Neural progenitor cell (in vitro differentiated cells): ENCODE measurements at places on chromosomes 1 and 21.

DNA sequence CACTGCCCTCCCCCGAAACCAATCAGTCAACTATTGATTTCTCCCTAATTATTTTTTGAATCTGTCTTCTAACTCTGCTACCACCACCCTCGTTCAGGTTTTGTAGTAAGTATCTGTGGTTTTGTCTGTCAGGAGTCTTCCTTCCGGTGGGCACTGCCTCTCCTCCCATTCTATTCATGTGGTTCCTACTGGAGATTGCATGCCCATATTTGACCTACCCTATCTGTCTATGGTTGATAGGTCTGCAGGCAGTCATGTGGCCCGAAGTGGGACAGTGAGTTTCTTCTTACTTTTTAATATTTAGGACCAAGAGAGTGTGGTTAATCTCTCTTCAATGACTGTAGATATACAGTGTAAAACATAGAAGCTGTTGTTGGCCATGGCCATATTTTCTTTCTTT is 17.8 kb upstream of the MAST2 start:
- no peak for DNase-seq

DNA sequence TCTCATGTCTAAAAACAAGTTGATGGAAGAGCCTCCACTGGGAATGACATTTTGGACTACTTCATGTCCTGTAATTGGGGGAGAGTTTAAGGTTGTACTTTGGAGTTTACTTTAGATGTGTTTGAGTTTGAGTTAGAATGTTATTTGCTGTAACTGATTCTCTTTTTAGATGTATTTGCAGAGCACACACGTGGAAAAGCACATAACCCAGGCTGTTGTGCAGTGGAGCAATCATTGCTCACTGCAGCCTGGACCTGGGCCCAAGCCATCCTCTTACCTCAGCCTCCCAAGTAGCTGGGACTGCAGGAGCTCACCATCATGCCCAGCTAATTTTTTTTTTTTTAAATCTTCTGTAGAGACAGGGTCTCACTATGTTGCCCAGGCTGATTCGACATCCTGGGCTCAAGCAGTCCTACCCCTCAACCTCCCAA is 36.7 kb upstream of the SH3D21 start:
- DNase-seq, result no peak

DNA sequence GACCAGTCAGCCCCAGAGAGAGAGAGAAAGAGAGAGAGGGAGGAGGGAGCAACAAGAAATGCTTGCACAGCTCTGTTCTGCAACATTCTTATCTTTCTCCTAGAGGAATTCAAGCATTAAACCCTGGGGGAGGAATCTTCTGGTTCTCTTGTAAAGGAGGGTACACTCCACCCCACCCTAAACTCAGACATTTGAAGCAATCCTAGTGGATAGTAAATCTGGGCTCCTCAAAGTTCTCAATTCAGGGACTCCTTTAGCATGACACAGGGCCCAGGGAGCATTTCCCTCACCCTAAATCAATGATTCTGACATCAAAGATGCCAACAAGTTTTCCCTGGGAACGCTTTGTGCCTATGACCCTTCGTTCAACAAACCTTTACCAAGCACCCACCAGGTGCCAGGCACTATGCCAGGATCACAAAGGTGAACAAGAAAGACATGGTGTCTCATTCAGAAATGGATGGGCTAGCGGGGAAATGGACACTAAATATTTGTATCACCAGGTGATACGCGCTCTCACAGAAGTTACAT is 11.9 kb upstream of the CAPN2 start:
- DNase-seq, result no peak

- peak; percentile 59 for DNase-seq
Measured at GRCh38 chr1:109307274-109308021, 637 bp upstream of the MYBPHL start.

DNA sequence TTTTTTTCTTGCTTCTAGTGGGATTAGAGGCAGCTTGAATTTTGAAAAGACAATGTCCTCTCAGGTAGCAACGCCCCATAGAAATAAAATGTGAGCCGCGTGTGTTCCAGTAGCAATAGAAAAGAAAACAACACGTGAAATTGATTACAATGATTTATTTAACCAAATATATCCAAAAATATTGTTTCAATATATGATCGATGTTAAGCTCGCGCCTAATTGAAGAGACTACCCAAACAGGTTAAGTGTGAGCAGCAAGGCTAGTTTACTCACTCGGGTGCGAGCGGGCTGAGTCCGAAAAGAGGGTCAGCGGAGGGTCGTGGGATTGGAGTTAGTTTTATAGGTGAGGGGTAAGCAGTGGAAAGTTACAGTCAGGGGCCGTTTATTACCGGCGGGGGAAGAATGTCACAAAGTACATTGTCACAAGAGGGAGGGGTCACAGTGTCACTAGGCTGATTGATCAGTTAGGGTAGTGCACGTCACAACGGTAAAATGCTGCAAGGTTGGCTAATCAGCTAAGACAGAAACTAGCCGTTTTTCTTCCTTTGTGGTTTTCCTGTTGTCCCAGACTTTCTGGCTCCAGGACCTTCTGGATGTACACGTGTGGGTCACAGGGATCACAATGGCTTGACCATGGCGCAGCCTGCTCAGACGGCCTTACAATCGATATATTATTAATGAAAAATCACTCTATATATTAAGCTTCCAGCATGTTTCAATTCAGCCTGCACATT is 697 bp upstream of the ZNF670 start:
- peak; percentile 26 for DNase-seq

GRCh38 chr1:80675454-80675853 is 1125.3 kb upstream of the ADGRL2 start:
- no peak for DNase-seq

DNA sequence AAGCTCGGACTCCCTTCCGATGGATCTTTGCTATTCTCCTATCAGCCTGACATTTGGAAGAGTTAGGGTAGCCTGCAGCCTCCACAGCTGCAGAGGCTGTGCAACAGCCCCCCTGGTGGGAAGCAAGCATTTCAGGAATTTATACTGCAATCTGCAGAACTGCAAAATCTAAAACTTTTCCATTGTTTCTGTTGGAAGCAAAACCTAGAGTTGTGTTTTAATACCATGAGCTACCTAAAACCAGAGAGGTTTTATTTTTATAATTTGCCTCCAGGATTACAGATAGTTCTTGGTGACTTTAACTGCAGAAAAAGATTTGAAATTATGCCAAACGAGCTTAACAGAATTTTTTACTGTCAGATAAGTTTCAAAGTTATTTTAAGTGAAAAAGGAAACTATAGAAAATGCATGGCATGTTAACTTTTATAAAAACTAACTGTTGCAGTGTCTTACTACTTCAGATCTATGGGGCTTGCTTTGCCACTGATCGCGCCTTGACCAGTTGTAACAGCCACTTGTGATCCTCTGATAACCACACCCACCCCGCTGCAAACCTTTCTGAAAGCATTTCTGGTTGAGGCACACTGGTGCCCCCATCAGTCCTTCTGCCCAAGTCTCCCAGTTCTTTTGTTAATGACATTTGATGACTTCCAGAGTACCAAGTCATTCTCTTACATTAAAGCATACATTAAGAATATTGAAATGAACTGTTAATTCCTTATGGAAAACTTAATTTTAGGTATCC is 64.8 kb downstream of the PRDM2 start:
- DNase-seq, result peak; percentile 76
